ENCODE measurements at places on chromosomes 6 and 20.
A peak's percentile ranks its signal among the peaks of the same experiment; 100 is the strongest.

DNA sequence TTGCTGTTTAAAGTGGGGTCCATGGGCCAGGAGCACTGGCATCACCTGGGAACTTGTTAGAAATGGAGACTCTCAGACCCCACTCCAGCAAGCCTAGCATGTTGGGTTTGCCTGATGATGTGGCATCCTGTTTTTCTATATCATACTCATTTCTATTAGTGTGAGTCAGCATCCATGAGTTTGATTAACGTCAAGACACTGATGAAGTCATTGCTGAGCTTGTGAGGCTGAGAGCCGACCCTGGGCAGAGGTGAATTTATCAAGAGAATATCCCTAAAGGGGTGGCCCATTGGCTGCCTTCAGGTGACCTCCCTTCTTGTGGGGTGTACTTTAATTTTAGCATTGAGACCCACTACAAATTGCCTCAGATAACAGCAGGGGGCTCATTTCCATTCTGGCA lies 43.4 kb upstream of the RNF144B start:
- DNase-seq, result no peak

- no peak for DNase-seq
Measured at GRCh38 chr20:5524896-5525295, 208.1 kb upstream of the PROKR2 start.

GRCh38 chr20:47713878-47714450 lies 71.3 kb downstream of the SULF2 start:
- DNase-seq, result no peak

GRCh38 chr20:49969946-49970345 lies 12.8 kb upstream of the SNAI1 start:
- DNase-seq, result no peak

- DNase-seq, result no peak
Measured at GRCh38 chr6:113570161-113570560, 287.0 kb upstream of the MARCKS start.

DNA sequence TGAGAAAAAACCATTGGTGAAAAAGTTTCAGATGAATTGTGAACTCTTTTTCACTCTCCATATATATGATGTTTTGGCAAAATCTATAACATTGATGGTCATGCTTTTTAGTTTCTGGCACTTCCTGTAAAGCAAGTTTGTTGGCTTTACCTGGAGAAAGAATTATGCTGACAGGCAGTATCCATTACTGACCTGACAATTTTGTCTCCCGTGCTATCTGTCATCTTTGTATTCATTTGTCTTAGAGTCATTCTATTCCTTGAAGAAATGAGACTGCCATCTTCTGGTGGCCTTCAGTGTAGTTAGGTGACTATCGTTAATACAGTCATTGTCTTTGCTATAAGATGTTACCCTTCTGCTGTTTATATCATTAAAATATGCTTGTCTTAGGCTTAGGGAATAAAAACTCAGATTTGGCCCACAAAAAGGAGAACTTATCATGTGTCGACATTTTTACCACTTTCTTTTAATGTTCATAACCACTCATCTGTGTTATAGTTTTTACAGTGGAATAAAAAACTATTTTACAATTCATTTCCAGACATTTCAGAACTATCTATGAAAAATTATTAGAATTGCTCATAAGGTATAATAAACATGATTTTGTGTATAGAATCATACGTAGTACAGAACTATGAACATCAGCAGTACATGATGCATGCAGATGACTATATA lies 707.0 kb downstream of the EPM2A start:
- no peak for DNase-seq

GRCh38 chr20:37297066-37297736 lies 7.7 kb downstream of the MANBAL start:
- DNase-seq, result no peak

GRCh38 chr6:17869010-17869752 lies 118.3 kb downstream of the KIF13A start:
- DNase-seq, result no peak

DNA sequence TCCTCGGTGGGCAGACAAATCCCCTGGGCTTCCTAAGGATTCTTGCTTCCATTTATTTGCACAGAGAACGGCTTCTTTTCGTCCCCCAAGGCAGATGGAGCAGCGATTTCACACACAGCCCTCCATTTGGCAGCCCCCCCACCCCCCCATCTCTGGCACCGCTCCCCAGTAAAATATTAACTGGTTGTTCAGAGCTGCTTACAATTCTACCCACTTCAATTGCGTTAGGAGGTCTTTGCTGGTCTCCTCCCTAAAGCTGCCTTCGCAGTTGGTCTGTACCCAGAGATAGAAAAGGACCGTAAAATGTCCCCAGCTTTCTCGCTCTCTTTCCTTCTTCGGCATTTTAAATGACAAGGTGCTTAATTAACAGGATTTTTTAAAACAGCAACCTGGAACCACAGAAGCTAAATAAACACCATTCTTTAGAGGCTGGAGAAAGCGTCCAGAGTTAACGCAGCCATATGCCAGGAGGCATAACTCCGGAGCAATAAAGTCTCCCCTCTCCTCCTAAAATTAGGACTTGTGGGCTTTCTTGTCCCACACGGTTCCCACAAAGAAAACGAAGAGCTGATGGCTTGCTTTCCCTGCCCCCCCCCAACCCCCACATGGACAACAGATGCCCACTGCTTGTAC lies 1.7 kb upstream of the ZMYND8 start:
- DNase-seq, result no peak

- no peak for DNase-seq
Measured at GRCh38 chr20:48066851-48067250, 281.6 kb upstream of the SULF2 start.

- DNase-seq, result no peak
Measured at GRCh38 chr6:140436023-140436811, 1061.8 kb upstream of the CITED2 start.

GRCh38 chr20:19756761-19757486 lies 1.1 kb upstream of the RIN2 start:
- DNase-seq, result no peak

DNA sequence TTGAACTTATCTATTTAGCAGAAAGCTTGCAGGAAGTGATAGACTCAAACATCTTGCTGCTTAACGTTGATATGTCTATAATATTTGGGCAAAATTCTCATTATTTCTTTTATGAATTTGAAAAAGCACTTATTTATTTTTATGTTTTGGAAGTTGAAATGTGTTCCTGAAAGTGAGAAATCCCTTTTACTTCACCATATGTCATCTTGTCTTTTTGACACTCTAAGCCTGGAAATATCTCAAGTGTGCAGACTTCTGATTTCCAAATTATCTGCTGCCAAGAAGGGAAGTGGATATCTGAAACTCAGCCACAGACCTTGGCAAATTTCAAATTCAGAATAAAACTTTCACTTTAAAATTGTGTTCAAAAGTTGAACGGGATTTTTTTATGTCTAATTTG lies 368.7 kb upstream of the MANEA start:
- no peak for DNase-seq

DNA sequence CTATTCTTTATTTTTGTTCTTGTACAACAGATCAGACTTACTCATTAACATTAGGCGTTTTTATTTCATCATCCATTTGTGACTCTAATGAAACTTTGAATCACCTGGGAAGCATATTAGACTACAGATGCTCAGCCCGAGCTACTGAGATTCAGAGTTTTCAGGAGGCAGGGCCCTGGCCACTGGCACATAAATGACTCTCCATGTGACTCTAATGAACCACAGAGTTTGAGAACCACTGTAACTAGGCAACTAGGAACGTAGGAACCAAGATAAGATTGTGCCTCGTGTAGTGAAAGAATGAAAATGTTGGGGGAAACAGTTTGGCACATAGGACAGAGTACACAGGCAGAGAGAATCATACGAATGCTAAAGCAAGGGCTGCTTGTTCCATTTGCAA lies 405.9 kb upstream of the BTBD3 start:
- no peak for DNase-seq

GRCh38 chr6:56793938-56794337 lies 151.2 kb upstream of the DST start:
- DNase-seq, result no peak

DNA sequence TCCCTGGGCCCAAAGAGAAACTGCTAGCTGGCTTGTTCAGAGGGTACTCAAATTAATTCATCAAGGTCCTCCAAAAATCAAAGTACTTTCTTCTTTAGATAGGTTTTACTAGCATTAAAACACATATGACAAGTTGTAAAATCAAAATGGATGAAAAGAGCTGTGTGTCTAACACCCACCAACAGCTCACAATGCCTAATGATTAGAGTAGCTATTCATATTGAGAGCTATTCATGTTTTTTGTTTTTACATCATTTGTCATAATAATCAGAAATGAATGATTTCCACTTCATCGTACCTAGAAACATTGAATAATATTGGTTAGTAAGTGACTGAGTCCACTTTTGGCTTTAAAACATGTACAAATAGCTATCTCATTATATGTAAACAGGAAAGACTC lies 289.9 kb upstream of the RUNX2 start:
- DNase-seq, result no peak

- no peak for DNase-seq
Measured at GRCh38 chr20:62966212-62967148, 14.0 kb downstream of the SLC17A9 start.

DNA sequence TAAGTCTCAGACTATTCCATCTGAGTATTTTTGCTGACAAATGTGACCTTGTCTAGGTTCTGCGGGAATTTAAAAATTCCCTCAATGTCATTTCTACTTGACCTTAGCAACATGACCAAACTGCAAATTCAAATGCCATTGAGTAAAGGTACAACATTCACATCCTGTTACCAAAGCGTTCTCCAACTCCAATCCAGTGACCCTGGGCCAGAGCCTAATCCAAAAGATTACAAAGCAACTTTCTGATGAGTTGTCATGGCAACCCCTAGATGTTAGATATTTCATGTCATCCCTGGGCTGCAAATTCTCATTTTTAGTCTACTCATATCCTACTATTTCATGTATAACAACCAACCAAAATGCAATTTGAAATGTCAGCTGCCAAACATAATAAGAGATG lies 65.3 kb downstream of the BACH2 start:
- DNase-seq, result no peak

- DNase-seq, result no peak
Measured at GRCh38 chr6:113065611-113066010, 718.5 kb downstream of the RFPL4B start.

DNA sequence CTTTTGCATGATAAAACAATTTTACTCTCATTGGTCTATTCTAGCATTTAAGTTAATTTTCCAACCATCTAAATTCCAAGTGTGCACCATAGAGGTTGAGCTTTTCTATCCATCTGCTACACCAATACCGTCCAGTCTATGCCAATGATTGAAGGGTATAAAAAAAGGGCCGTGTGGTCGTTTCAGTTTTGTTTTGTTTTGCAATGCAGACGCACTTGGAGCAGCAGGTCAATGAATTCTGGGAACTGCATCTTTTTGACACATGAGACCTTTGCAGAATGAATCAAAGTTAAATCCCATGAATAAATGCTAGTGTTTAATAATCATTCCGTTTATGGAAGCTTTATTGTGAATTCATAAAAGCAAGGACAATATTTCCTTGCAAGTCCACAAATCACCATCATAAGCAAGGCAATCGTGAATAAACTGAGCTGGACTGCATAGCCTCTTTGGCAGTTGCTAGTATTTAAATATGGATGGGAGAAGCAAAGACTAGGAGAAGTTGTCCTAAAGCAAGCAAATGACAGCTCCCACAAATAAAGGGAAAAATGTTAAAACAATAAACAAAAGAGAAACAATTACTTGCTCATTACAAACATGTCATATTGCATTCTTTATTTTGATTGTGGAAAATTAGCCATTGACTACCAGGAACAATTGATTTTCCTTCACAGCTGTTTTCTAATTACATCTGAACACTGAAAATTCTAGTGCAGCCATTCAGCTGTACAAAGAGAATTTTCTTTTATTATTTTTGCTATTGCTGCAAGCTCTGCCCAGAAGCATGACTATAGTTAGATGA lies 649.7 kb upstream of the GJE1 start:
- DNase-seq, result no peak

DNA sequence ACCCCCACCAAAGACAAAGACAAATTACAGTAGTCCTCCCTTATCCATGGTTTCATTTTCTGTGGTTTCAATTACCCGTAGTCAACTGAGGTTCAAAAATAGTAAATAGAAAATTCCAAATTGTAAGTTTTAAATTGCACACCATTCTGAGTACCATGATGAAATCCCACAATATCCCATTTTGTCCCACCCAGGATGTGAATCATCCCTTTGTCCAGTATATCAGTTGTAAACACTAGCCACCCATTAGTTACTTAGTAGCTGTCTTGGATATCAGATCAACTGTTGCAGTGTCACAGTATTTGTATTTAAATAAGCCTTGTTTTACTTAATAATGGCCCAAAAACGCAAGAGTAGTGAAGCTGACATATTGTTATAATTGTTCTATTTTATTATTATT lies 364.0 kb upstream of the ARID1B start:
- DNase-seq, result no peak

DNA sequence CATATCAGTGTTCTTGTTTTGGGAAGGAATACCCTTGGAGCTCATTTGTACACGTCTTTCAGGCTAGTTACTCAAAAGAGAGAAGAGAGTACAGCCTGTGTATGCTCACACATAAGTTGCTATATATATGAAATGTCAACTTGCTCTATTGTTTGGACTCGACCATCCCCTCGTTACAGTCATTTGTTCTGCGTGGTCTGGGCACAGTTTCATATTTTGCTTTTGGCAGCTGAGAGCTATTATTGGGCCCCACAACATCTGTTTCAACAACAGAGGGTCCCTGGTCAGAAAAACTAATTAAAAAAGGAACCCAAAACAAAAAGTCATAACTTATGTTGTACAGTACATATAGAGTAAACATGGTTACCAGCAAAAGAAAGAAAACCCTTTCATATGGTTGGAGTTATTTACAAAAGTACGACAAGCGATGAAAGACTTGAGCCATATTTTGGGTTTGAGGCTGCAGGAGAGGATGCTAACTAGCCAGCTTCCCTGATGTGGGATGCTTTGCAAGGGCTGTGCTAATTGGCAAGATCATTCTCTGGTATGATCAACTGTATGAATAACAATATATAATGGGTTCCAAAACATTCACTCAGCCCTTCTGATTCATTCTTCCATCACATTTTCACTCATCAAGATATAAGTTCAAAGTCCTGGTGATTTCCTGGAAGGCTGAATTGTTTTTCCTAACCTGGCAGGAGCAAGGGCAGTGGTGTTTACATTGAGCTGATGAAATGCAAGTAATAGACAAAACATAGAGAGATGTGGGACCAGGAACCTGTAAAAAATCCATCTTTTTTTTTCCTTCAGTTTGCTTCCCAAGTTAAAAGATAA lies 137.9 kb downstream of the RPS12 start:
- no peak for DNase-seq

DNA sequence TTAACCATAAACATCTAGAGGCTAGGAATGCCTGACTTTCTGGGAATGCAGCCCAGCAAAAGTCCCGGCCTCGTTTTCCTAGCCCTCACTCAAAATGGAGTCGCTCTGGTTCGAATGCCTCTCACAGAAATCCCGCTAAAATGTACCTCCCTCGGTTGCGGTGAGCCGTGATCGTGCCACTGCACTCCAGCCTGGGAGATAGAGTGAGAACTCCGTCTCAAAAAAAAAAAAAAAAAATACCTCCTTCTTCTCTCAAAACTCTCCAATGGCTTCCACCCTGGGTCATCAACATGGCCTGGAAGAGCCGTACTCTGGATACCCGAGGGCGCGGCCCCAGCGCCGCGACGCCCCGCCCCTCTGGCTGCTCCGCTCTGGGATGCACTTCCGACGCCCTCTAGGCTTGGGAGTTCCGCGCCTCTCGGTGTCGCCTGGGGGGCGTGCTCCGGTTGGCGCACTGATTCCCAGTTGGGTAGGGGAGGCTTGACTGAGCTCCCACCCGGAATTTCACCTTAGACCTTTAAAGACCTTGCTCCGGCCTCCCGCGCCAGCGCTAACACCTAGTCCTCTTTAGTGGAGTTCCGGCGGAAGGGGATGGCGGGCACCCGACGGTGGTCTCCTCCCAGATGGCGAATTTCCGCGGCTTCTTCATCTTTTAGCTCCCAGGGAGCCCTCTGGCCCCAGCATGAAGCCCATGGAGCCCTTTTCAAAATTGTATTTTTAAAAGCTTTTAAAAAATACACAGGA lies 12.3 kb downstream of the HMGN4 start:
- peak; percentile 59 for DNase-seq
